ENCODE measurements at places on chromosomes 3 and 15.

DNA sequence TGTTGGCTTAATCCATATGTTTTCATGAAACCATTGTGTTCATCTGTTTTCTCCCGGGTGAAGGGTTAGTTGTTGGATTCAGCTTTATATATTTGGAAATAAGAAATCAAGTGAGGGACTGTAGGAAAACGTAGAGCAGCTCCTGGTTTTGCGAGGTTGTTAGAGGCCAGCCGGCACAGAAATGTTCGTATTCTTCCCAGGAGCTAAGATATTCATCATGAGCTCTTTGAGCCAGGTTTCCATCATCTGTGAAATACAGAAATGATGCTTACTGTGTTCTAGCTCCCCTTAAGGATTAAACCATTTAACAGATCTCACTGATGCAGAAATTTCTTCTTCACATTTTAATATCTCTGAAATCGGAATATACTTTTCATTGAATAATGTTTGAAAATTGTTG is 235.5 kb downstream of the PTPRG start:
- DNase-seq: no peak

GRCh38 chr3:196143708-196144382 is 62.0 kb upstream of the TFRC start:
- no peak for DNase-seq

DNA sequence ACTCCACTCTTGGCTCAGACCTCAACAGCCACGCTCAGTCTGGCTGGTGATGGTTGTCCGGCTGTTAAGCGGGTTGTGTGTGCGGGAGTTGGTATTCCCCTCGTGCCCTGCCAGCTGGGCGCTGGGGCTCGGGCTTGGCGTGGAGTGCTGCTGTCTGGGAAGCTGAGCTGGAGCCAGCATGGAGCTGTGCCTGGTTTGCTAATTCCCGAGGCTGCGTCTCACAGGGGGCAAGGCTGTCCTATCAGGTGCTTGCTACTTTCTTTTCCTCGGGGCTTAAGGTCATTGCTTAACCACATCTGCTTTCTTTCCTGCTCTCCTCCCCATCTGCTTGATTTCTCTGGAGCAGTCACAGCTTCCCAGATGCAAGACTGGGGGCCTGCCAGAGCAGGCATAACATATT is 29.9 kb downstream of the PDIA5 start:
- peak; percentile 61 for DNase-seq

GRCh38 chr3:151434151-151434890 is 26.5 kb downstream of the IGSF10 start:
- DNase-seq: peak; percentile 77

GRCh38 chr3:159187232-159187631 is 385.4 kb downstream of the MFSD1 start:
- no peak for DNase-seq

GRCh38 chr3:37969596-37970100 is 20.9 kb upstream of the VILL start:
- no peak for DNase-seq

DNA sequence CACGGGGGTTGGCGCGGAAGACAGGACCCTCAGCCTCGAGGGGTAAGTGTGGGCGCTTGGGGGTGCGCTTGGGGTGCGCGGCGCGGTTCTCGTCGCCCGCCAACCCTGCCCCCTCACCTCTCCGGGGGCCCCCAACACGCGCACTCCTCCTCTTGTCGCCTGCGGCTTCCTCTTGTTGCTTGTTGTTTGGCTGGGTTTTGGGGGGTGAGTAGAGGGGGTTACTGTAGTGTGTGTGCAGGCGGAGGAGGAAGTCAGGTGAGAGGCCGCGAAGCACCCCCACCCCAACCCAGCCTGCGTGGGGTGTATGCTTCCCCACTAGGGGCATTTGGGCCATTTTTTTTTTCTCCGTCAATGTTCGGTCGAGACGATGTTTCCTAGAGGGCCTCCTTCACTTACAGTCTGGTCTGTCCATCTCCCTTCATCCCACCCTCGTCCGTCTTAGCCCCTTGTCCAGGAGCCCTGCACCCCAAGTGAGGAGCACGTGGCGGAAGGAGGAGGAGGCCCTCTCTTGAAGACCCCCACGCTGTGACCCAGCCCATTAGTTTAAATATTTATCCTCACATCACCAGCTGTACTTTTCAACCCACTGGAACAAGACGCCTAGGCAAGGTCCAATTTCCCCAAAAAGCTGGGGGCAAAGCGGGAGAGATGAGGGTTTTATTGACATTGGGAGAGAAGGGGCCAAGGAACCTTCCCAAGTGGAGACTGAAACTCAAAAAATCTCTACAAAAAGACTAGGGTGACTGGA is 20.4 kb upstream of the SATB1 start:
- DNase-seq: no peak

DNA sequence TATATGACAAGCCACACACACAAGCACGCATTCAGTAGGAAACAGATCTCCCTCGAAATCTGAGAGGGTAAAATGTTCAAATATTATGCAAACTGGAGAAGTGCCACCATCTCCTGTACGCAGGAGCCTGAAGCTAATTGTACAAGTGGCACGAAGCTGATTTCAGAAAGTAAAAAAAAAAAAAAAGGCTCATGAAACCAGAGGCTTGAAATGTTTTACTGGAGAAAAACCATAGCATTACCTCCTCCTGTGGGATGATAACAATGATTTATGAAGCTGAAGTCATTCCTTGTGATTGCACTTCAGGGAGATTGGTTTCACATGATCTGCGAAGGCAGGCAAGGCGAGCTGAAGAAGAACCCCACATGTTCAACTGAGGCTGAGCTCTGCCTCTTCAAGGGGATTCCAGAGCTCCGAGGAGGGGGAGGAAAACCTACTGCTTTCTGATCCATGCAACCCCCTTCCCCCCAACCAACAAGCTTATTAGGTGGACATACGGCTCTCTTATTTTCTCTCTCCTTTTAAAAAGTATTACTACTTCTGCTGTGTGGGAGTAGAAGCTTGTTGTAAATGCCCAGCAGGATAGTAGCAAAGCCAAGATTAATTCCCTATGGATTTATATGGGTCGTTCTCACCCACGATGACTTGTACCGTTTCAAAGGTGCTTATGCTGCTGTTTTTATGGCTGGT is 101.1 kb downstream of the GREM1 start:
- no peak for DNase-seq

- DNase-seq: no peak
Measured at GRCh38 chr3:78871048-78871447, 896.8 kb downstream of the ROBO1 start.

DNA sequence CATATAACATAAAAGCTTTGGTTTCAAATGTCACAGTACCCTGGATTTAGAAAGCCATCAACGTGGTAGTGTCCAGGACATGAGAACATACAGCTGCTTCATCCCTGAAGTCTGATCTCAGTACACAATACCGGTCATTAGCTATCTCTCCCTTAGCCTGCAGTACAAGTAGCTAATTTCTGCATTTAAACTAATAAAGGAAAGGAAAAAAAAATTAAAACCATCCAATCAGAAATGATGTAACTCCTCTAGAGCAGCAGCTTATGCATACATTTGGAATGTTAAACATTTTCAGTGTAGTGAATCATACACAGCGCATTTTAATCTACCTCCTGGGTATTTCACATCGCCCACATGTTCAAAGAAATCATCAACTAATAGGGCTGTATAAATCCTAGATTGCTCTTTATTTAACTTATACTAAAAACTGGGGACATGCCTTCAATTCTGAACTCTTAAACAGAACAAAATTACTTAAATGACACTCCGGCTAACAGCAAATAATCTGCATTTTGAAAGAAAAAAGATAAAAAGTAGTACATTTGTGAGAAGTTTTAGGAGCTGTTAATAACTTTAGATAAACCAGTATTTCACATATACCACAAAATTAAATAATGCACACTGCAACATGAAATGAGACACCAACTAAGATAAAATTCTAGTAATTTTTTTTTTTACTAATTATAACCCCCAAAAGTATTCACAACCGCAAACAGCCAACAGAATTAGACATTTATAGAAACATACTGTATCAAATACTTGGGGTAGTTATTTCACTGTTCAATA is 3.7 kb downstream of the IGF2BP2 start:
- DNase-seq: peak; percentile 82

DNA sequence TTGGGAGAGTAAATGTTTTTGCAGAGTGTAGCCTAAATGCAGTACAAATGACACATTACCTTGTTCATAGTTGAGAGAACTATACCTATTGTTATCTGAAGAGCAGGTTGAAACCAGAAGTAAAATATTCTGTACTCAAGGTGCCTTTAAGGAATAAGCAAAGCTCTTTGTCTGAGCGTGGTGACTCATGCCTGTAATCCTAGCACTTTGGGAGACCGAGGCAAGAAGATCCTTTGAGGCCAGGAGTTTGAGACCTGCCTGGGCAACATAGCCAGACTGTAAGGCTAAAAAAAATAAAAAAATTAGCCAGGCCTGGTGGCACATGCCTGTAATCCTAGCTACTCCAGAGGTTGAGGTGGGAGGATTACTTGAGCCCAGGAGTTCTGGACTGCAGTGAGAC is 2.2 kb upstream of the RNF13 start:
- no peak for DNase-seq

- no peak for DNase-seq
Measured at GRCh38 chr3:135069406-135069805, 274.3 kb downstream of the EPHB1 start.

- DNase-seq: no peak
Measured at GRCh38 chr15:74383286-74383685, 15.8 kb upstream of the CYP11A1 start.

GRCh38 chr15:100613208-100613607 is 10.8 kb downstream of the ASB7 start:
- DNase-seq: no peak

DNA sequence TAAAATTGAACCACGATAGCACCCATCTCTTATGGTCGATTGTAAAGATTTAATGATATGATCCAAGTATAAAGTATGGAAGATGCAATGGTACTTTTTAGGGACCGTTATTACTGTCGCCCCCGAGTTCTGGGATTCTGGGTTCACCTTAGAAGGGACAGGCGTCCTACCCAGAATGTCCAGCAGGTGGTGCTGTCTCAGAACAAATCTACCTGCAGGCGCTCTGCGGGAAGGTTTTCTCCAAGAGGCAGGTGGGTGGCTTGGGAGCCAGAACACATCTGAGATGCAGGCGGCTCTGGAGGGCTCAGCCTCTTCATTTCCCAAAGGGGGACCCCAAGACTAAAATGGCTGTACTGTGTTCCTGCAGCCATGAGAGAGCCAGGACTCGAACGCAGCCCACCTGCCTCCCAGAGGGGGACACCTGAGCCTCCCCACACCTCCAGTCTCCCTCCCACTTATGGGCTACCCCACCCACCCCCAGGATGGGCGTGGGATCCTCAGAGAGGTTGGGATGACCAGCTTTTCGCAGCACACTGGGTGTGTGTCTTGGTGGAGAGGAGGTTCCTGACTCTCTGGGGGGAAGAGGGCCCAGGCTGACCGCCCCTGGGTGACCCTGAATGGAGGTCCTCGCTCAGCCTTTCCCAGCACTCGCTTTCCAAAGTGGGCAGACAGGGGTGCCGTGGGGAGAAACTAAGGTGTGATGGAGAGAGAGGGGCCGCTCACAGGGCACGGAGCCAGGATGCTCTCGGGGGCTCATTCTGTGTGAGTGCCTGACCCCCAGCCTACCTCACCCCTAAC is 28.1 kb upstream of the CORO2B start:
- DNase-seq: no peak

GRCh38 chr3:71468311-71469137 is 115.0 kb downstream of the FOXP1 start:
- DNase-seq: no peak

DNA sequence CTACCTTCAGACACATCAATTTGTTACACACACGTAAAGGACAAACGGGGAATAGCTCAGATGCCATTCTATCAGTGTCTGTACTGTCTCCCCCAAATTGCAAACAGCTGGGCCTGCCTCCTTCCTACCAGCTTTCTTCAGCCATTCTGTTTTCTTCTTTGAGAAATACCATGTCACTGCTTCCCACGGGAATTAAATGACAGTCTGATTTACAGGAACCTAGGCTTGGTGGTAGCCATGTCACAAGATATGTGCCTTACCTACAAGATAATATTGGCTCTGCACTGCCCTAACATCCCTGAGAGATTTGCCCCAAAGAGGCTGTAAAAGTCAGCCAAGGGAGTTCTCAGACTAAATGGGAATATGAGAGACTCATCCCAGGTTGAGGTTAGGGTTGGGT is 308.3 kb downstream of the LRTM1 start:
- no peak for DNase-seq

DNA sequence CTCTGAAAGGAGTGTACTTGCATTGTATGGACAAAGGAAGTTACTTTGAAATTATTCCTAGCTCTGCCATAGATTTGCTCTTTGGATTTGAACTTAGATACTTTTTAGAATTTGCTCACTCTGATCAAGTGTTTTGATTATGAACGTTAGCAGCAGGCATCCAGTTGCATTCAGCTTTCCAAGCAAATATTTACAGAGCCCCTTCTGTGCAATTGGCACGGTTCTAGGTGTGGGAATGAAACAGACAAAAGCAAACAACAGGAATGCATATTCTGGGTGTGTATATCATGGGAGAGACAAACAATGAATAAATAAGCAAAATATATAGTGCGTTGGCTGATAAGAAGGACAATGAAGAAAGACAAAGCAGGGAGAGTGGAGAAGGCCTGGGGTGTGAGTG is 125.5 kb upstream of the ADAMTS9 start:
- DNase-seq: no peak

GRCh38 chr15:67549736-67550135 is 7.2 kb downstream of the MAP2K5 start:
- no peak for DNase-seq

DNA sequence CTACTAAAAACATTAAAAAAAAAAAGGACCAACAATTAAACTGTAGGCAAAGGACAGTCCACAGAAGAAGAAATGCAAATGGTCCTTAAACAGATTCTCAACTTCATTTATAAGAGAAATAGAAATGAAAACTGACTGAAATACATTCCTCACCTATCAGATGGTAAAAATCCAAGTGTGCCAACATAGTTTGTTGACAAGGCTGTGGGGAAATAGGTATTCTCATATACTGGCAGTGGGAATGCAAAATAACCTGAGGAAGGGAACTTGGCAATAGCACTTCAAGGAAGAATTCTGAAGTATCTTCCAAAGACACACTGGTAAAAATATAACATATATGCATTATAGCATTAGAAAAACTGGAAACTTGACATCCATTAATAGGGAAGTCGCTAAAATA is 53.8 kb downstream of the SLC24A1 start:
- no peak for DNase-seq

GRCh38 chr3:182925330-182925943 is 54.9 kb downstream of the DCUN1D1 start:
- DNase-seq: no peak

All from fibroblast of the conjunctiva (primary cell).